IMR-90 (cell line): ENCODE measurements at places on chromosomes 16 and 17. TPM values are rescaled to one million over a fixed set of nuclear protein-coding genes. Genes with fewer than 3 reads are reported as not detected.

Gene ZG16B
- 0.28 and 0.54 TPM in 2 replicates for total RNA-seq

Gene KRT24
- total RNA-seq = not detected in 2 replicates

DNA sequence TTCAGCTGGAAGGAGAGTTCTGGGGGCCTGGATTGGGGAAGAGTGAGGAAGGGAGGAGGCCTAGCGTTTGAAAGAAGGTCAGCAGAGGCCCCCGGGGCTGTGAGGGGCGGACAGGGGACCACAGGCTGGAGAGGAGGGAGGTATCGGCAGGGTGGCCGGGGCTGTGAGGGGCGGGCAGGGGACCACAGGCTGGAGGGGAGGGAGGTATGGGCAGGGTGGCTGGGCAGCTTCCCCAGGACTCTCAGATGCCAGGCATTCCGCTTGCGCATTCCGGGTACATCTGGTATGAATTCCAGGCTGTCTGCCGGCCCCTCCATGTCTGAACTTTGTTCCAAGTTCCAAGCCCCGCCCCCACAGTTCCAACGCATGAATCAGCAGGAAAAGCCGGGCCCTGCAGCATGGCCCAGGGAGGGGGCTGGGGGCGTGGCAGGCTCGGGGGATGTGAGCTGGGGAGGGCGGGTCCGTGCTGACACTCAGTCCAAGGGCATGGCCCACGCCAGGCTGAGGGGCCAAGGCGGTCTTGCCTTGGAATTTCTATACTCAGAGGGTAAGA is 4.3 kb upstream of the TLCD2 start:
- peak; percentile 97 for DNase-seq
- peak overlapping the region; percentile 78 for H3K4me3 ChIP-seq
- H3K27me3 ChIP-seq = no peaks in the 10 kb centered on the region
- peaks cover 27% of the 10 kb centered on the region for H3K4me1 ChIP-seq
- H3K27ac ChIP-seq = peak overlapping the region; percentile 98

DNA sequence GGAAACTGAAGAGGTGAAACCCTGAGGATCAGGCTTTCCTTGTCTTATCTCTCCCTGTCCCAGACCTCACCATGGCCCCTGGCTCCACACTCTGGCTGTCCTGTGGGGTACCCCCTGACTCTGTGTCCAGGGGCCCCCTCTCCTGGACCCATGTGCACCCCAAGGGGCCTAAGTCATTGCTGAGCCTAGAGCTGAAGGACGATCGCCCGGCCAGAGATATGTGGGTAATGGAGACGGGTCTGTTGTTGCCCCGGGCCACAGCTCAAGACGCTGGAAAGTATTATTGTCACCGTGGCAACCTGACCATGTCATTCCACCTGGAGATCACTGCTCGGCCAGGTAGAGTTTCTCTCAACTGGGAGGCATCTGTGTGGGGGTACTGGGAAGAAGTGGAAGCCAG is 1.4 kb downstream of the CD19 start:
- H3K27me3 ChIP-seq = peaks cover 7% of the 10 kb centered on the region; the same call in 1 of the 2 replicates
- H3K4me3 ChIP-seq = no peak overlapping the region
- H3K36me3 ChIP-seq = no peaks in the 10 kb centered on the region
- H3K27ac ChIP-seq = no peak overlapping the region
- no peaks in the 10 kb centered on the region for H3K4me1 ChIP-seq

- H3K4me3 ChIP-seq = no peak overlapping the region
- no peaks in the 10 kb centered on the region for H3K4me1 ChIP-seq
- no peak overlapping the region for H3K27ac ChIP-seq
- H3K36me3 ChIP-seq = no peaks in the 10 kb centered on the region
Measured at GRCh38 chr17:1289695-1290094, 10.2 kb downstream of the TRARG1 start.

GRCh38 chr17:43341715-43342588 is 56.8 kb upstream of the ARL4D start:
- H3K36me3 ChIP-seq = no peaks in the 10 kb centered on the region
- peak; percentile 74 for DNase-seq
- H3K4me3 ChIP-seq = no peak overlapping the region
- H3K4me1 ChIP-seq = peaks cover 8% of the 10 kb centered on the region

GRCh38 chr16:79823639-79824038 is 223.1 kb upstream of the MAF start:
- no peak for DNase-seq
- H3K27me3 ChIP-seq = no peaks in the 10 kb centered on the region
- H3K27ac ChIP-seq = no peak overlapping the region
- H3K36me3 ChIP-seq = no peaks in the 10 kb centered on the region
- no peaks in the 10 kb centered on the region for H3K4me1 ChIP-seq
